ENCODE measurements at places on chromosomes 7 and 10. TPM values are rescaled to one million over a fixed set of nuclear protein-coding genes. Genes with fewer than 3 reads are reported as not detected.

Gene TAS2R5
- 1.6 TPM for polyA plus RNA-seq

Gene CCZ1
- polyA plus RNA-seq, result 48.0 TPM

Gene LAMTOR4
- polyA plus RNA-seq, result 136 TPM

Gene JMJD1C
- 29.7 TPM for polyA plus RNA-seq

Gene ZP3
- 2.0 TPM for polyA plus RNA-seq

Gene SFTPA1
- polyA plus RNA-seq, result not detected

Gene HPSE2
- polyA plus RNA-seq, result 4.1 TPM

Gene CPA4
- polyA plus RNA-seq, result 0.94 TPM

- DNase-seq, result no peak
Measured at GRCh38 chr10:110275128-110275729, 29.5 kb downstream of the SMNDC1 start.

DNA sequence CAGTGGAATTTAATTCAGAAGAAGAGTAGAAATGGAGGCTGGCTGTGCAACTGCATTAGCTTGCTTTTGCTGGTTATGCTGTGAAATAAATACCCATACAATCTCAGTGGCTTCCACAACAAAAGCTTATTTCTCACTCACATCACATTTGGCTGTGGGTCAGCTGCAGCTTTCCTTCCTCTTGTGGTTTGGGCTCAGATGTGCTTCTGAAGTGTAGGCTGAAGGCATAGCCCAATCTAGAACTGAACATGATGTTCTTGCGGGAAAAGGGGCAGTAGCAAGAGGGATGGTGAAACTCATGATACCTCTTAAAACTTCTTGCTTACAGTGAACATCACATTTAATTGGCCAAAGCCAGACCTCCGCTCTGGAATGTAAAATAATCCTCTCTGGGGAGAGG lies 119.9 kb downstream of the HECW1 start:
- no peak for DNase-seq

DNA sequence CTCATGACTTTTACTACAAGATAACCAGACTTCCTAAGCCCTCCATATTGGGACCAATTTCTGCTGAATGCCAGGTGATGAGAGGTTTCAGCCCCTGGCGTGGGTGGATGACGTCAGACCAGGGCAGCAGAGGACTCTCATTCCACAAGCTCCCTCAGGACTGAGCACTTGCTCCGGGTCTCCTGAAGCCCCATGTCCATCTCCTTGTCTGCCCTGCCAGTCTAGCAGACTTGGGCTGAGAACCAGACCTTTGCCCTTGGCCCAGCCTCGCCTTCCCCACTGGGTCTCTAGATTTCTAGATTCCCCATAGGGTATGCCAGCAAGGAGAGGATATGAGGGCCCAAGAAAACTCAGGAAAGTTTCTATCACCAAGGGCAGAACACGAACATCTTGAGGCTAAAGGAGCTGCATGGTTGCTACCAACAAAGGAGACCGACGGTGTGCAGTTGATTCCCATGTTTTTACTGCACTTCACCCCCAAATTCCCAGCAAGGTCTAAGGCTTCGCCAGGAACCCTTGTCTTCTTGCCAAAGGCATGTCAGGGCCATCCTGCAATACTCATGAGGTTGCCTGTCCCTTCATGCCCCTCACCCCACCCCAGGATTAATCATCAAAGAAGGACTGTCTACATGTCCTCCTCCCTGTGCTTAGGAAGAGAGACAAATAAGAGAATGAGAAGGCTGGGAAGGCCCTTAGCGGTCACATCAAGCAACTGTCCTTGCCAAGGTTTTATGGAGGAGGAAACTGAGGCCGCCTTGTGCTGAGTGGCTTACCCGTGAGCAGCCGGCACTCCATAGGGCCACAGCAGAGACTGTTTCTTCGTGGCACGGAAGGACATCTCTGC lies 96.5 kb upstream of the MACROH2A2 start:
- no peak for DNase-seq

DNA sequence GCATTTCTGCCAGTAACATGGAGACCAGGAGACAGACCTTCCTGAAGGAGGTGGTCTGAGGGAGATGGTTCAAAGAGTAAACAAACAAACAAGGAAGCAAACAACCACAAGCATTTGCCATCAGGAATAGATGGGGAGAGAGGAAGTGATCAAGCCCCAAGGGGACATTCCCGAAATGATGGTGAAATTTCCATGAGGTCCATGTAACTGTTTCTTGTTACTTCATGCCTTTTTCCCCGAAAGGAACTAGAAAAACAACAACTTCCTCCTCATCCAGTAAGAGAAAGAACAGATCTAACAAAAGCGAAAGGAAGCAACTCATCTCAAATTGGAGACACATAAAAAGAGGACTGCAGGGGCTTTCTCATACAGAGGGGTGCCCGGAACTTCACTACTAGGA lies 152.5 kb upstream of the ZNF32 start:
- DNase-seq, result no peak

GRCh38 chr10:97921581-97922021 lies 72.0 kb downstream of the GOLGA7B start:
- peak; percentile 59 for DNase-seq

- DNase-seq, result no peak
Measured at GRCh38 chr10:67837541-67838314, at the start of gene DNAJC12. Gene DNAJC12 (minus strand): TSS chr10:67838188. CDS start chr10:67838011, 177 bp downstream.

DNA sequence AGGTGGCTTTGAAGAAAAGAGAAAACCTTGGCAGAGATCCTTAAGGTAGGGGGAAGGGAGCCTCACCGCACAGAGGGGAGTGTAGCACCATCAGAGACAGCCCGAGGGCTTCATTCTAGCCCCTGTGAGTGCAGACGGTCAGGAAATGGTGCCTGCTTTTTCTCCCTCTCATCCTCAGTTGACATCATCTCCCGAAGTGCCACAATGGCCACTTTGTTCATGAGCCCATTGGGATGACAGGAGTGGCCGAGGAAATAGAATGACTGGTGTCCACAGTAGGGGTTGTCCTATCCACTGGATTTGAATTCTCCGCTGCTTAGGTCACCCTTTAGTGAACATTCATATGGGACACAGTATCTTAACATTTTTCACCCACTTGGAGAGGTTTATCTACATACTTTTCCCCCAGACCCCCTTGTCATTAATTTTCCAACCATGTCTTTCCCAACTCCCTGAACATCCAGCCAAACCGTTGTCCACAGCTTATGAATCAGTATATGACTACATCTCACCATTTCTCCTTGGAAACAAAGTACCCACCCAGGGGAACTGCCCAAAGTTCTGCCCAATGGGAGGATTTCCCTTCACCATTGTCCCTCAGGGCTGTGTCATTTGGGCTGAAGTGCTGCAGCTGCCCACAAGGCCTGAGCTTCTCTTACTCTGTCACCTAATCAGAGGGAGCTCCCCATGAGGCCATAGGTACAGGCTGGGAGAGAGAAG lies 108.8 kb downstream of the ADCY1 start:
- DNase-seq, result peak; percentile 4

- no peak for DNase-seq
Measured at GRCh38 chr10:105188737-105189462, 547.8 kb downstream of the SORCS3 start.

- DNase-seq, result no peak
Measured at GRCh38 chr7:16136896-16137295, 284.4 kb downstream of the CRPPA start.

- DNase-seq, result no peak
Measured at GRCh38 chr7:143492799-143493739, 15.4 kb downstream of the TAS2R41 start.

GRCh38 chr10:6406220-6407033 lies 173.6 kb downstream of the PRKCQ start:
- DNase-seq, result no peak

All from testis (tissue), 5 donors.